ENCODE measurements at places on chromosomes 12 and 14.

DNA sequence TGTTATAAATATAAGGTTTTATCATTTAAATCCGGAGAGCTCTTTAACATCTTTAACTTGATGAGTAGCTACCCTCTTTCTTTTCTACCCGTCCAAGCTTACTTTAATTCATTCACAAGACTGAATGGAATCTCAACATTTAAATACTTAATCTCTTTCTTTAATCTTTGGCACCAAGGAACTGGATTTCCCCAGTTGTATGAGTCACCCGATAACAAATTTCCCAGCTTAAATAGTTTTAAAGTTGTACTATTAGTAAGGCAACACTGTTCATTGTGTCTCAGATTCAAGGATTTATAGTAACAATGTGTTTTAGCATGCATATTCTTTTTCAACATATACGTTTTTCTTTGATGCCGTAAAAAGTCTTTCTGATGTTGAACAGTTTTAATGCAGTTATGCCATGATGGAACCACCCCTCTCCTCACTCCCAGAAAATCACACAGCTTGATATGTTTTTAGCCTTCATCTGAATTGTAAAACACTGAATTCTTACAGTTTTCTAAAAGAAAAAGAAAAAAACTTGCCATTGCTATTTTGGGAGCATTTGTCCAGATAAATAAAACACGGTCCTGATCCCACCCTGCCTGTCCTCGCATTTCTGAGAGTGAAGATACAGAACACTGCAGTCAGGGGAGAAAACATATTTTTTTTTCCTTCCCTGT is 16.0 kb upstream of the LRP6 start:
- DNase-seq: no peak

DNA sequence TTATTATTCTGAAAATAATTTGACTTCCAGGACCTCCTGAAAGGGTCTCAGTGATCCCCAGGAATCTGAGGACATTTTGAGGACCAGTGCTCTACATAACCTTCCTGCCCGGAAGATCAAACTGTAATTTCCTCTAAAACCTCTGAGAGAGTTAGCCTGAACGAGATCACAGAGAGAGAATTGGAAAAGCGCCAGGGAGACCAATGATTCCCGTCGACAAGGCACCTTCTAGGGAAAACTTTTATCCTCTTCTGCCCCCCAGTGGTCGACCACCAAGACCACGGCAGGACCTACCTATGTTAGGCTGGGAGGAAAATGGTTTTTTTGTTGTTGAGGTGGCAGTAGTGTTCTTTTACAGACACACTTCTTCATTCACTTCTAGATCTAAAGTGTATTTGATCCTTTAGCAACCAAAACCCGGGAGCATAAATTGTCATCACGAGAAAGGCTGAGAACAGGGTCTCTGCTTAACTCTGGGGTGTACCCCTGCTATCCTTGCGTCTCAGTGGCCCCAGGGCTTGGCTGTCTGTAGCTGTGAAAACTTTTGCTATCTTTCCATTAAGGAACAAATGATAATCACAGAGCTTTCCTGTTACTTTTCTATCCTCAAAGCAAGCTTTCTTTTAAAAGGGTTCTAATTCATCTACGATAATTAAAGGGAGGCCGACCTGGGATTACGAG is 62.9 kb upstream of the NID2 start:
- no peak for DNase-seq

DNA sequence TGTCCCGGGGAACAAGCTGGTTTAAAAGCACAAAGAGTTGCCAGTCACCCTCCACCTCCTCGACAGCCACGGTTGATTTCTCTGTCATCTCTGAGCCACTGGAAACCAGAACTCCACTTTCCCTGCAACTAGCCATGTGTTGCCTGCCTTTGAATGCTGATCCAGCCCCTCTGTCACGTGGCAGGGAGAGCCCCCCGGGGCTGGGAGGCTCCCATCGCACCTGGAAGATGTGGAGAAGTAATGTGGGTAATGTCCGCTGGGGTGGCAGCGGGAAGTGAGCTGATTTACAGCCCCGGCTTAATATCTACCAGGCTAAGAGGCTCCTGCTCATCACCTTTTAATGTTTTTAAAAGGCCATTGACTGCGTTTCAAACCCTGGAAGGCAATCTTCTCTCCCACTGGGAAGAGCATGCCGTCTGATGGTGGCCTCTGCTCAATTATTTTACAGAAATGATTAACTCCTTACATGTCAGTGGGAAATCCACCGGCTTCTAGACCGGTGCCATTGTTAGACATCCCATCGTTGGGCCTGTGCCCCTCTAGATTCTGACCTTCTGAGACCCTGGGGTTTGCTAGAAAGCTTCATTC is 7.4 kb downstream of the PRIMA1 start:
- DNase-seq: no peak

- DNase-seq: no peak
These were observed 361.5 kb downstream of the FUT8 start for GRCh38 chr14:65774041-65774440.

GRCh38 chr12:114684870-114685273 is 897 bp upstream of the TBX3 start:
- DNase-seq: no peak

DNA sequence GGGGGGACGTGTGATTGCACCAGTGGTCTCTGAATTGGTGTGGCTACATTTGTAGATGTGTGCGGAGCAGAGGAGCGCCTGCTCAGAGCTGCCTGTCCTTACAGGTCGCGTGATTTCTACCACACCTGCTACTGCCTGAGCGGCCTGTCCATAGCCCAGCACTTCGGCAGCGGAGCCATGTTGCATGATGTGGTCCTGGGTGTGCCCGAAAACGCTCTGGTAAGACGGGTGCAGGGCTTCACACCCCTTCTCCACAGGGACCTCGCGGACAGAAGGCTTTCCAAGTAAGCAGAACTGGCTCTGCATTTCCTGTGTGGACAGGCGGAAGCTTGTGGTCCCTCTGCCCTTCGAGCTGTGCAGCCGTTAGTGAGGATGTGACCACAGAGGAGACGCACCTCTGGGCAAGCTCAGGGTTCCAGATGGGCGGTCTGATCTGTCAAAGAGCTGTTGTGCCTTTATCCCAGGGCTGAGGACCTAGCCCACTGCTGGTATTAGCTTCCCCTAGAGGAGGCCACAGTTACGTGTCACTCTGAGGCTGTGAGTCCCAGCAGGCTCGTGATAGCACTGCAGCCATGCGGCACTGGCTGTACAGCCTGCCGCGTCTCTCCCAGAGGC is 47.7 kb downstream of the MAX start:
- DNase-seq: no peak

DNA sequence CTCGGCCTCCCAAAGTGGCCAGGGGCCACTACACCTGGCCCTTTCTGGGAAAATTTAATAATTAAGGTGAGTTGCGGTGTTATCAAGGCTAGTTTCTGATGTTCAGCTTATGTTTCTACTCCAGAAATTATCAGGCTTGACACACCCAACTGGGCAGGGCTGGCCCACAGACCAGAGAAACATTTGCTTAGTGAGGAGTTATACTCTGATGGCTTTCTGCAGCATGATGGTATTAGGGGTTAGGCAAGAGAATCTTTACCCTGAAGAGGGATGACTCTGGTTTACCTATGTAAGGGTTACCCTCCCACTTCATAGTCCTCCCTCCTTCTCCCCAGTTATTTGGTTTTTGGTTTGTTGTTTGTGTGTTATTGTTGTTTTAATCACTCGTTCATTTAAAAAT is 24.5 kb upstream of the HECTD1 start:
- no peak for DNase-seq

- DNase-seq: no peak
These were observed 10.7 kb upstream of the TMBIM6 start for GRCh38 chr12:49730568-49731101.

All from SIG-M5 (cell line).